CD4-positive, alpha-beta T cell treated with Interleukin-12 subunit alpha and Interleukin-12 subunit beta, for 1 hour (primary cell): ENCODE measurements at places on chromosomes 7 and 10.

GRCh38 chr10:87750817-87751216 is 67.2 kb downstream of the ATAD1 start:
- no peak for DNase-seq

- DNase-seq = no peak
These were observed 401 bp downstream of the LRRC27 start for GRCh38 chr10:132332433-132332754.

DNA sequence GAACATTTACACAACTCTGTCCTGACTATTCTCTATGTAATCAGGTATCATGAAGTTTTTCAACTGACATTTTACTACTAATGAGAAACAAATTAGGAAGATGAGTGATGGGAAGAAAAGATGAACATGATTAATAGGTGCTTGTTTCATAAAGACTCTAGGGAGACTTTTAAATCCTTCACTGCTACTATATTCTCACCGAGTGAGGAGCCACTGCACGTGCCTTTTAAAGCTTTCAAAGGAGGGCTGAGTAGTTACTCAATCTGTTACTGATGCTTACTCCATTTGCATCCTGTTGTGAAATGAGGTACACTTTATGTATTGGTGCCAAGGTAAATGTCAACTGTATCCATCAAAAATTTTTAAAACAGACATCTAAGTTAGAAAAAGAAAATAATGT is 1.3 kb upstream of the COMMD3 start:
- no peak for DNase-seq

GRCh38 chr7:12643001-12643643 is 44.3 kb upstream of the ARL4A start:
- no peak for DNase-seq

GRCh38 chr10:126052171-126052570 is 155.8 kb downstream of the FANK1 start:
- DNase-seq = no peak

- no peak for DNase-seq
These were observed 56.9 kb downstream of the XPNPEP1 start for GRCh38 chr10:109866168-109866994.

GRCh38 chr10:6578795-6579182 is 1.3 kb downstream of the PRKCQ start:
- DNase-seq = no peak

GRCh38 chr10:22693860-22694259 is 20.5 kb downstream of the PIP4K2A start:
- DNase-seq = no peak

- no peak for DNase-seq
These were observed 29.2 kb upstream of the CFAP46 start for GRCh38 chr10:132971448-132972148.

- DNase-seq = no peak
These were observed 152.5 kb upstream of the CHST15 start for GRCh38 chr10:124245806-124246440.

DNA sequence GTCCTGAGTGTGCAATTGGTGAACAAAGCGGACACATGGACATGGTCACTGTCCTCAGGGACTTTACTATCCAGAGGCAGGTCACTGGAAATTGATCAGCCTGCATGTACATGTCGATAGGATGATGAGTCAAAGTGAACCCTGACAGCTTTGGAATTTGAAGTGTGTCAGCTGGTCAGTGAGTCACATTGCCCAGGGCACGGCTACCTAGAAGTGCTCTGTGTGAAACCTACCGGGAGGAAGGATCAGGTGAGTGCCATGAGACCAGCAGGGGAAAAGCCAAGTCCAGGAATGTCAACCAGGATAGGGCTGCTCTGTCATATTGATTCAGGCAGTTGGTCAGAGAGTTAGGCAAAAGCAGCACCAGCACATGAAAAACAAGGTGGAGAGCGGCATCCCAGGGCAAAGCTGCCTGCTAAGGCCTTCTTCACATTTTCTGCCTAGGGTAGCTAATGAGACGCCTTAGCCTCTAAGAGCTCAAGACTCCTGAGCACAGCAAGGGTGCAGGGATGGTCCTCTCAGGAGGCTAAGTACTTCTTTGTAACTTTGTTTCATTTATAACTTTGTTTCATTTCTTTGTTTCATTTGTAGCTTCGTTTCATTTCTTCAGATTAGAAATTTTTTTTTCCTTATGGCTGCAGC is 19.4 kb upstream of the PDCD4 start:
- DNase-seq = no peak

DNA sequence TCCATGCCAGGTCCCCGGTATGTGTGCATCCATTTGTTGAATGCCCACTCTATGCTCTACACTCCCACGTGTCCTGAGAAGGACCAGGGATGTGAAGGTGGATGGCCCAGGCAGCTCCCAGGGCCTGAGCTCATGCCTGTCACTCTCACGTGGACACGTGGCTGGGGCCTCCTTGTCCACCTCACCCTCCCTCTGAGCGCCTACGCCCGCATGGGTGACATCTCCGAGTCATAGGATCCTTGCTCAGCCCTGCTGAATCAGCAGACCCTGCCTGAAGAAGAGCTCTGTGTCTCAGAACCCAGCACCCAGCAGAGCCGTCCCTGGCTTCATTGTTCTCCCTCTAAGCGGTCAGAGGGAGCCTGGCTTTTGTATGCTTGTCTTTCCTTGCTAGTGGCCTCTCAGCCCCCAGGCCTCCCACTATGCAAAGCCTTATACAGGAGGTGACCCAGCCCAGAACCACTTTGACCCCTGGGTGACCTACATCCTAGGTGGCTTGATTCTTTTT is 107.9 kb upstream of the PPIF start:
- DNase-seq = no peak

DNA sequence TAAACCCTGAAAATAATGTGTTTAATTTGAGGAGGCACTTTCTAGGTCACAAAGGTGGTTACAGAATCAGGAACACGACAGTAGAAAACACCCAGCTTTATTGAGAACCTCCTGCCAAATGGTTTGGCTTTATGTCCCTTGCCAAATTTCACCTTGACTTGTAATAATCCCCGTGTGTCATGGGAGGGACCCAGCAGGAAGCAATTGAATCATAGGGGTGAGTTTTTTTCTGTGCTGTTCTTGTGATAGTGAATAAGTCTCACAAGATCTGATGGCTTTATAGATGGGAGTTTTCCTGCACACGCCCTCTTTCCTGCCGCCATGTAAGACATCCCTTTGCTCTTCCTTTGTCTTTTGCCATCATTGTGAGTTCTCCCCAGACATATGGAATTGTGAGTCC is 193.8 kb upstream of the KLF6 start:
- DNase-seq = peak; percentile 45

DNA sequence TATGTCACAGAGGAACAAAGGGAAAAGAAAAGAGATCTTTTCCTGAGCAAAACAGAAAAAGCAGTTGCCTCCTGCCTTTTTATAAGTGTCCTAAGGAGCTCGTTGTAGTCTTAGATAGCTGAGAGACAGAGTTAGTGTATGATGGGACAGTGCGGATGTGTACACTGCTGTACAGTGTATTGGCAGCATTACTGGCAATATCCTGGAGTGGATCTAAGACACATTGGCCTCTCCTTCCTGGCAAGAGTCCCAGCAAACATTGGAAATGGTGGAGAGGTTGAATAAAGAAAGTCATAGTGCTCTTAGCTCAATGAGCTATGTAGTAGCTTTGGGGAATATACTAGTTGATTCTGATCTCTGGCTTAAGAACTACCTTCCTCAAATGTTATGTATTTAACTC is 22.7 kb downstream of the GARS1 start:
- no peak for DNase-seq

DNA sequence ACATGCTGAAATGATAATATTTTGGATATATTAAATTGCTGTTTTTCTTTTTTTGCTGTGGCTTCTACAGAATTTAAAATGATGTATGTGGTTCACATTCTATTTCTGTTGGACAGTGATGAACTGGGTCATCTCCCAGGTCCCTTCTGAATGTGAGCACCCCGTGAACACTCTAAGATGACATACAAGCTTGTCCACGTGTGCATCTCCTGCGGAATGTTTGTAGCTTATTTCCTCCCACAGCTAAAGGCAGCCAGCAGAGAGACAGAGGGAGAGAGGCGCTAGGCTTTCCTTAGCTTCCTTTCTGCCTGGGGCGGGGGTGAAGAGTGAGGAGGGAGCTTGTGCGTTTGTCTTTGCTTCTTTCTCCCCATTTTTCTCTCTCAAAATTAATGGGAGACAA is 219.1 kb downstream of the EMX2 start:
- no peak for DNase-seq

DNA sequence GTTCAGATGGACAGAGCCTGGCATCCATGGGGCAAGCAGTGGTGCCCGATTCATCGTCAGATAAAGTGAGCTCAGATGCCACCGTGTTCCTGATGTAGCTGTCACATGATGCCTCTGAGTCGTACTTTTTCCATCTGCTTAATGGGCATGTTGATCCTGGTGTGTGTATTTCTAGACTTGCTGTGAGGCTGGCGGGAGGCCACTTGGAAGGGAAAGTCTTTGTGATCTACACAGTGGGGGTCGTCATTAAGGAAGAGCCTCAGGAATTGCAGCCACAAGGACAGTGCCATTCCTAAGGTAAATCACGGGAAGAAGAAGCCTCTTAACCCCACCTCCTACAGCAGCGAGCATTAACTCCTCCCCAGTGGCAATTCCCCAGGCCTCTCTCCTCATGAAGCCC is 63.0 kb downstream of the RGS10 start:
- DNase-seq = no peak

DNA sequence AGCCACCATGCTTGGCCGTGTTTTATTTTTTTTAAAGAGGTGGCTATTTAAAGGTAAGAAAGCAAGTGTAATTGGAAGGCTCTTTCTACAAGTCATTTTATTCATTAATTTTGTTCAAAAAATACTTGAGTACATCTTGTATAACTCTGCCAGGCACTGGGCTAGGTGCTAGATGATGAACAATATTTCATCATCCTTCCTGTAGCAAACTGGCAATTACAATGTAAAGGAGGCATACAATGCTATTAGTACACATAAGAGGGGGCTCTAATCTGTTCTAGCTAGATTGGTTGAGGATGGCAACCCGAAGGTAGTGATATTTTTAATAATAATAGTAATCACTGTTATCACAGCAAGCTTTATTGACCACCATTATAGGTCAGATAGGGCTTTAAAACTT is 215.5 kb upstream of the KLF14 start:
- no peak for DNase-seq

DNA sequence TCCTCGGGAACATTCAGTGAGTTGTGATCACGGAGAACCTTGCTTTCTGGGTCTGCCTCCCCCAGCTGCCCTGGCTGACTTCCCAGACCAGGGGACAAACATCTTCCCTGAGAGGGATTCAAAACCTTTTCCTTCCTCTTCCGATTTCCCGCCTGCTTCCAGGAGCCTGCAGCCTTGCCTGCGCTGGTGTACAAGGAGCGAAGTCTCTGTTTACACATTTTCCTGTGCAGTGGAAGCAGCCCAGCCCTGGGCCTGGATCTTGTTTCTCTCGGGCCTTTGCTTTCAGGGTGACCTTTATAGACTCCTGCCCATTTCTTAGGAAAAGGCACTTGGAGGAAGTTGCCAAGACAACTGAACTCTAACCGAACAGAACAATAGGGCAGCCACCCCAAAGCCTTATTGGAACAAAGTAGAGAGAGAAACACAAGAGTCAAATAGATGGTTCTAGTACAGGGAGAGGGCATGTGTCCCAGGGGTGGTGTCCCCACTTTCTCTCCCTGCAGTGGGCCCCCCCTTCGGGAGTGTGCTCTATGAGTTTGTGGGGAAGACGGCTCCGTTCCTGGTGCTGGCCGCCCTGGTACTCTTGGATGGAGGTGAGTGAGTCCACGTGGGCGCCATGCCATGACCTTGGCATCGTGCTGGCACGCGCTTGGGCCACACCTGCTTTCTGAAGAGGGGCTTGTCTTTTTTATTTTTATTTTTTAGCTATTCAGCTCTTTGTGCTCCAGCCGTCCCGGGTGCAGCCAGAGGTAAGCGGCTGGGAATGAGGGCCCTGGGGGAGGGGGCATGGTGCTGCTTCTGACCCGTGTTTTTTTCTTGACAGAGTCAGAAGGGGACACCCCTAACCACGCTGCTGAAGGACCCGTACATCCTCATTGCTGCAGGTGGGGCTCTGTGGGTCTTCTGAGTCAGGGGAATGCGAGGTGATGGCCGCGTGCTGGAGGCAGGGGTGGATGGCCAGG is 14.1 kb downstream of the SLC18A2 start:
- no peak for DNase-seq

- DNase-seq = no peak
These were observed 20.3 kb upstream of the HGF start for GRCh38 chr7:81790120-81790500.

GRCh38 chr7:4806983-4807597 is 31.7 kb downstream of the AP5Z1 start:
- no peak for DNase-seq

GRCh38 chr7:137936509-137937201 is 65.2 kb downstream of the CREB3L2 start:
- no peak for DNase-seq

DNA sequence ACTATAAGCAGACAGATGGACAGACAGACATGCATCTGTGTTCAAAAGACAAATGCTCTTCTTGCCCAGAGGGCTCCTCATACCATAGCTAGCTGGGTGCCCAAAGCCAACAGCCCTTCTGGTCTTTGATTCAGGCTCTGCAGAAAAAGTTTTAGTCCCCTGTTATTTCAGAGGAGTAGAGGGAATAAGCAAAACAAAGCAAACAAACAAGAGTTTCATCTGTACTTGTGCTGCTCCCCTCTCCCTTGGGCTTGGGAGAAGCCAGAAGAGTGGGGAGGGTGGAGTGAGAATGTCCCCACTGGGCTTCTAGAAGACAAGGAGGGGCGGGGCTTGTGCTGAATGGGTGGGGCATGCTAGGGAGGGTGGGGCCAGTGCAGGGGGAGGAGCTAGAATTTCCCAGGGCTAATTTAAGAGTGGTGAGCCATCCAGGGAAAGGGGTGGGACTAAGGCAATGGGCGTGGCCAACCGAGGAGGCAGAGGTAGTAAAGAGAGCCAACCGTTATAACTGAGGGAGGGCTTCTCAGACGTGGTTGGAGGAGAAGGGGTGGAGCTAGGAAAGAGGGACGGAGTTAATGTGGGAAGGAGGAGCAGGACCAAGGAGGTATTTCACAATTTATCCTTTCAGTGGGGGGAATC is 101.2 kb upstream of the MGMT start:
- DNase-seq = no peak

DNA sequence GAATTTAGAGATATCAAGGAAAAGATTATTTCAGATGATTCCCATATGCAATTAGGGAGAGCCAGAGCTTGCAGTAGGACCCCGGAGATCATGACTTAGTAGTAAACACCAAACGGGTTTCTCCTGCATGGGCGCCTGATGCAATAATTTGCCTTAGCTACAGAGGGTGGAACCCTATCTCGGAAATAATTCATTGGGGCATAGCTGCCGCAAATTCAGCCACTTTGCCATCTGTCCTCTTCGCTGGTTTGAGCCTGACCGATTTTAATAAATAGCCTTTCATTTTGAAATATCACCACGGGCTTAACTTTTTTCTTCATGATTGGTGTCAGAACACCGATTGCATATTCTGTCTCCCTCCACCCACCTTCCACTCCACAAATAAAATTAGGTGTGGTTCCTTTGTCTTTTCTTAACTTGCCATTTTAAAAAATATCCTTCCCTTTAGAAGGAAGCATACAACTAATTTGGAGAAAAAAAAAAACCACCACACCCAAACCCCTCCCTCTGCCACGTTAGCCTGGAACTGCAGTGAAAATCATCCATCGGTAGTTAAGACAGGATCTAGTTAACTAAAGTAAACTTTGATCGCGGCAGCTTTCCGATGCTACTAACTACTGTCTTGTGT is 1.4 kb downstream of the GARS1 start:
- peak; percentile 5 for DNase-seq
